ENCODE measurements at places on chromosomes 5 and 9. TPM values are rescaled to one million over a fixed set of nuclear protein-coding genes. Genes with fewer than 3 reads are reported as not detected.
A peak's percentile ranks its signal among the peaks of the same experiment; 100 is the strongest.

GRCh38 chr5:388266-389196 lies 54.4 kb upstream of the EXOC3 start:
- no peak for DNase-seq

GRCh38 chr9:130042885-130043653 lies at the start of gene FNBP1:
FNBP1 (minus strand) TSS chr9:130043189; CDS start chr9:130042975, 214 bp downstream.
- DNase-seq: no peak

GRCh38 chr5:90968319-90968718 lies 409.7 kb downstream of the ADGRV1 start:
- no peak for DNase-seq

GRCh38 chr5:175252234-175252805 lies 191.7 kb downstream of the DRD1 start:
- no peak for DNase-seq

DNA sequence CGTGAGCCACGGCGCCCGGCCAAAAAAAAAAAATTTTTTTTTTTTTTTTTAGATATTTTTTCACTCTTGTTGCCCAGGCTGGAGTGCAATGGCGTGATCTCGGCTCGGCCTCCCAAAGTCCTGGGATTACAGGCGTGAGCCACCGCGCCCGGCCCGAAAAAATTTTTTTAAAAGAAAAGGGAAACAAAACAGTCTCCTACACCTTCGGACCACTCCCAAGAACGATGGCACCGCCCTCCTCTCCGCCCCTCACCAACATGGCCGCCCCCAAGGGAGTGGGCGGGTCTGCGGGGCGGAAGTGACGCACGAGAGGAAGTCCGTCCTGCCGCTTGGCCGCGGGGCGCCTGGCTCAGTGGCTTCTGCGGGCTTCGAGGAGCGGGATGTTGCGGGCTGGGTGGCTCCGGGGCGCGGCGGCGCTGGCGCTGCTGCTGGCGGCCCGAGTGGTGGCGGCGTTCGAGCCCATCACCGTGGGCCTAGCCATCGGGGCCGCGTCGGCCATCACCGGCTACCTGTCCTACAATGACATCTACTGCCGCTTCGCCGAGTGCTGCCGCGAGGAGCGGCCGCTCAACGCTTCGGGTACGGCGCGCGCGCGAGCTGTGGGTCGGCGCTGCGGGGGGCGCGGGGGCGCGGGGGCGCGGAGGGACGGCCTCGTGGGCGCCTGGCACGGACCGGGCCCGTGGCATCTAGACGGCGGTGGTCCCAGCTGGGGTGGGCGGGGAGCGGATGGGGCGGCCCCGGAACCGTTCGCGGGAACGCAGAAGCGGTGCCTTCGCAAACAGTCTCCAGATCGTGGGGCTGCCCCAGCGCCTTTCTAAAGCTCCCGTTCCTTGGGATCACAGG lies at the start of gene TOR1B:
TSS of gene TOR1B (plus strand) at position 352 of the 843 bp plus-strand sequence. CDS start at position 381, 29 bp downstream.
- peak; percentile 81 for DNase-seq

DNA sequence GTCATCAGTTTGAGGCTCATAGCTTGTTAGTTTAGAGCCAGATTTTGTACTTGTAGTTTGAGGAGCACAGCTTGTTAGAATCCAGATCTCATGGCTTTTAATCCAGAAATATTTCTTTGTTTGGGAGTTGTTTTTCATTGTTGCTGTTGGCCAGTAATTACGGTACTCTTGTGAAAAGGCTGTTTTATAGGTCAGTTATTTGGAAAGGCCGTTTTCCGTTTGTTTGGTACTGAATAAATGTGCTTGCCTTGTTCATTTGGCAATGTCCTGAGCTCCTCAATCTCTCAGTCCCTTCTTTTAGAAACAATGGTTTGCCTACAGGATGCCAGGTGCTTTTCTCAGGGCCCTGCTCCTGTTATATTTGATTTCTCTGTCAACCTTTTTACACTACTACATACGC lies 4.5 kb upstream of the MOB3B start:
- no peak for DNase-seq

DNA sequence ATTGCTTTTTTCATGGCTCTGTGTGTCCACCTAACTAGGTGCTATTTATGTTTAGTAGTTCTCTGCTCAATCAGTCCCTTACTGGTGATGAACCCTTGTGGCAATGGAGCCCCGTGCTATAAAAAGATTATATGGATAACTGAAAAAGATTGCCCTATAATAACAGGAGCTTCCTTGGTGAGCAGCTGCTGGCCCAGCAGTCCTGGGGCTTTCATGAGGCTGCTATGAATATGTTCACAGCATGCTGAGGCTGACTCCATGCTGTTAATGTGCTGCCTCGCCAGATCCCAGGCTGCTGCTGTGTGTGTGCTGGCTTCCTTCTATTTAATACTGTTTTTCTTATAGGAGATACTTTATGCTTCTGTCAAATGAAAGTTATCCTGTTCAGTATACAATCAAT lies 357.5 kb downstream of the TAF11L14 start:
- no peak for DNase-seq

- no peak for DNase-seq
These were observed 320.7 kb downstream of the ASTN2 start for GRCh38 chr9:117093891-117094844.

GRCh38 chr9:37947977-37948376 lies 44.0 kb upstream of the SLC25A51 start:
- no peak for DNase-seq

DNA sequence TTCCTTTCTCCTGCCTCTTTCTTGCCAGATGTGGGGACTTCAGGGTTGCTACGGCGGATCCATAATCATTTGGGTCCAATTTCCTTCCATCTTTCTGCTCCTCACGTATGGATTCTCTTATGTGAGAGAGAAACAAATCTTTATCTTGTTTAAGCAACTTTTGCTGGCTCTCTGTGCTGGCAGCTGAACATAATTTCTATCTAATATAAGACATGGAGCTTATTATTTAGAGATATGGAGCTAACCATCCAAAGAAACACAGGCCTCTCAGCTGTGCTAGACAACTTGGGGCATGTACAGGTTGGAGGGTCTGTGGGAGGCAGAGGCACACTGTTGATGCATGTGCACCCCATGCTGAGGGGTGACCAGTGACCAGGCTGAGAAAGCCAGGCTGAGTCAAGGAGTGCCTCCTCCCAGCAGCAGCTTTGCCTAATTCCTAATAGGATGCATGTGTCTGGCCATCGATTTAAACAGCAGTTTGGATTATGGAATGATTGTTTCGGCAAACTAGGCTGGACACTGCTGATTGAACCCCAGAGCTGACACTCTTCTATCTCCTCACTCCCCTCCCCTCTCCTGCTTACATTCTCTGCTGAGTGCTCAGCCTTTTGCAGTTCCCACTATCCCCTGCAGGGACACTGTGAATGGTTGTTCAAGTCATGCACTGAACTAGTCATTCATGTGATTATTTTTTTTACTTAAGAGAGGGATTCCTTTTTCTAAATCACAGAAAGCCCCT lies 195.8 kb downstream of the ERCC6L2 start:
- DNase-seq: peak; percentile 16

DNA sequence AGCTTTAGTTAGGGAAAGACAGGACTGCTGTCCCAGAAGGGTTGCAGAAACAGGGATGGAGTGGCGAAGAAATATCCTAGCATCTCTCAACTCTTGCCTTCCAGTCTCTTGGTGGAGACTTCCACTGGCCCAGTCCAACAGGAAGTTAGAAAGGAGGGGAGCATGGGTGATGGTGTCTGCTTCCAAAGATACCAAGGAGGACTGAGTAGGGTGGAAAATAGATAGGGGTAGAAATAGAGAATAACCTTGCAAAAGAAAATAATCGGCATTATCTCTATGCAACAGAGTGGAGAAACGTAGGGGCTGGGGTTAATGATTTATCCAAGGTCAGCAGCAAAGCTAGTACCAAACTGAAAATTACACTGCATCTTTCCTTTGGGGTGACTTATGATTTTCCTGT lies 242.3 kb downstream of the PSAT1 start:
- no peak for DNase-seq

GRCh38 chr5:61837788-61838187 lies 468.2 kb upstream of the KIF2A start:
- no peak for DNase-seq

DNA sequence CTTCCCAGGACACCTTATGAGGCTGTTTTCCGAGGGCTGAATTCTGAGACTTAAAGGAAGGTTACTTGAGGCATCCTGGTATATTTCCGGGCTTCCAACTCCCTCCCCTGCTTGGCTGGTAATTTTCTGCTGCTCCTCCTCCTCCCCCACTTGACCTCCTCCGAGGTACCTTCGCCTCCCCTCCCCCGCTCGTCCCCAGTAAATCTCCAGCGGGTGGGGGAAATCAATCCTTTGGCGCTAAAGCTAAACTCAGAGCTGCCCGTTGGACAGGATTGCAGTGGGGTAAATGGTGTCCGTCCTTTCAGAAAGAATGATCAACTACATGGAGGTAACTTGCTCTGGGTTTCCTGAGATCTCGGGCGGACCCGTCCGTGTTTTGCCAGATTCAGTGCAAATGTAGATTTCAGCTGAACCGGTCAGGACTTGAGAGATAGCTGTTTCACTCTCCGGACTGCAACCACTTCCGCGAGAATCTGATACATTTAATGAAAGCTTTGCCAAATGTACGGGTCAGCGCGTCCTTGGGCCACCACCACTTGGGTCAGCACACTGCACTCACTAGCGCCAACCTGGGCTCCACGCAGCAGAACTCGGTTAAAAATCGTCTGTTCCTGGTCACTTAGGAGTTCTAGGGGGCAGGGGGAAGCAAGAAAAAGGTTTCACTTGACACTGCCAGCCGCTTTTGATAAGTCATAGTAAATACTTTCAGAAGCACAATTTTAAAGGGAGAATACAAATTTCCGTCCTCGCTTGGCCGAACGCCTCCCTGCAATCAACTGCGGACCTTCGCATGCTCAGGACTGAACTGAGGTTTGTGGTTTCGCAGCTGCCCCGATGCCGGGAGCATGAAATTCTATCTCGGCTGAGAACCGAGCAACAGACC lies 4.6 kb upstream of the ISL1 start:
- no peak for DNase-seq

DNA sequence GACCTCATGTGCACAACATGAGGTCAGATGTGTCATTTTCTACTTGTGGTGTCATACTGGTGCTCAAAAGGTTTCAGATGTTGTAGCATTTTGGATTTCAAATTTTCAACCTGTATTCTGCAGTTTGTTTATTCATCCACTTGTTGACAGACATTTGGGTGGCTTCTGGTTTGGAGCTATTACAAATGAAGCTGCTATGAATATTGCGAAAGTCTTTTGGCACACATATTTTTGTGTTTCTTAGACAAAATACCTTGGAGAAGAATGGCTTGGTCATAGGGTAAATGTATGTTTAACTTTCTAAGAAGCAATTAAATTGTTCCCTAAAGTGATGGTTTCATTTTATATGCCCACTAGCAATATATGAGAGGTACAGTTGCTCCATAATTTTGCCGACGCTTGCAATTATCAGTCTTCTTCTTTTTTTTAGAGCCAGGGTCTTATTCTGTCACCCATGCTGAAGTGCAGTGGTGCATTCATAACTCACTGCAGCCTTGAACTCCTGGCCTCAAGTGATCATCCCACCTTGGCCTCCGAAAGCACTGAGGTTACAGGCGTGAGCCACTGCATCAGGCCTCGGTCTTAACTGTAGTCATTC lies 70.7 kb upstream of the TRPC7 start:
- DNase-seq: no peak

DNA sequence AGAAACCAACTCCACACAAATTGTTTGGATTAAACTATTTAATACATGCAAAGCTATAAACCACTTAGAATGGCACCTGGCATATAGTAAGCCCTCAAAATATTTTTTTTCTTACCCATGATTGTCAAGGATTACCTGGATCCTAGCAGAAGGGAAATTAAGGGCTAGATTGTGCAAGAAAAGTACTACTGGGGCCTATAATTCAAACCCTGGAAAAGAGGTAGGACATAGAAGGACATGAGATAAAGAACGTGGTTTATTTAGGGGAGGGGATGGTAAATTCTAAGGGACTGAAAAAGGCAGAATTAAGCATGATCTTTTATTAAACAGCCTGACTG lies 14.9 kb upstream of the ARL15 start:
- no peak for DNase-seq

INSL4 gene
- not detected for total RNA-seq

LECT2 gene
- total RNA-seq: not detected

ABO gene
- 1.2 TPM for total RNA-seq

BTNL9 gene
- 11.7 TPM for total RNA-seq

HCN1 gene
- total RNA-seq: 0.10 TPM

OLFM1 gene
- total RNA-seq: 3.5 TPM

KIF24 gene
- 5.8 TPM for total RNA-seq

CKS2 gene
- total RNA-seq: 242 TPM

PAEP gene
- total RNA-seq: not detected

ATG12 gene
- total RNA-seq: 270 TPM

SIT1 gene
- total RNA-seq: not detected

TCF7 gene
- total RNA-seq: 17.8 TPM

RASGRF2 gene
- 0.05 TPM for total RNA-seq

EFNA5 gene
- 0.22 TPM for total RNA-seq

GPX3 gene
- 0.96 TPM for total RNA-seq

C9 gene
- total RNA-seq: 0.34 TPM

PTPN3 gene
- 20.8 TPM for total RNA-seq

All from HCT116 (cell line).